ENCODE measurements at places on chromosomes 3 and 15.

GRCh38 chr3:47337656-47338055 is 43.2 kb upstream of the PTPN23 start:
- no peak for DNase-seq

- DNase-seq = no peak
Observed at GRCh38 chr3:193942516-193943055, 193.4 kb upstream of the HES1 start.

DNA sequence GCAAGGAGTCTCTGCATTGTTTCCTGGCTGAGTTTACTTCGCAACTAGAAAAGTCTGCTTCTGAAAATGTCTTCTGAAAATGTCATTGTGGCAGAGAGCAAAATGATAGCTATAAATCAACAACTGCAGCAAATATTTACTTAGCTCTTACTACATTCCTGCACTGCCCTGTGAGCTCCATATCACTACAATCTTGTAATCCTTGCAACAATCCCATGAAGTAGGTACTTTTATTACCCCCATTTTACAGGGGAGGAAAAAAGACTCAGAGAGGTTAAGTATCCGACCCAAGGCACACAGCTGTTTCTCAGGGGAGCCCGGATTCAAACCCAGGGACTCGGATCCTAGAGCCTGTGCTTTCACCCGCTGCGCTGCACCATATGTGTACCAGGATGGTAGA is 34.2 kb upstream of the SPTBN5 start:
- no peak for DNase-seq

GRCh38 chr3:11145888-11146287 is 8.4 kb upstream of the HRH1 start:
- DNase-seq = no peak

DNA sequence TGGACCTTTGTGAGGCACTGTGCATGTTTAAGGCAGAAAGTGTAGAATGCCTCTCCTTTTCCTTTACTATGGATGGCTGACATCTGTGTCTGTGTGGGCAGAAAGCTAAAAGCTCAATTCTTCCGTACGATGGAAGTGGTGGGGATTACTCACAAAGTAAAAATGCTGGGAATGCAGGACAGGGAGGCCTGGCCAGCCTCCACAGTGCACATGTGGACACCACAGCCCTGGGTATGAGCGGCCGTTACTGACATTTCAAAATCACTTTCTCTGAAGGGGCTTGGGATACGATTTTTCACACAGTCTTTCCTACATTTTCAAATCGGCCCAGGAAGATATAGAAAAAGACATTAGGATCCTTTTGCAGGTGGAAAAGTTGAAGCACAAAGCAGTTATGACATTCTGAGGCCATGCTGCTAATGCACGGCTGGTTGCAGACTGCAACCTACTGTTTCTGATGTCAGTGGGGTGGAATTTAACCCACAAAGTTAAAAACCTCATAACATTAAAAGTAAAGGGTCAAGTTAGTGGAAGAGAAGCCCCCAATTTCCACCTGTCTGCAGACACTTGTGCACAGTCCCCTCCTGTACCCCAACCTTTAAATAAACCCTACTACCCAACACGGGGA is 27.9 kb downstream of the EHD4 start:
- DNase-seq = no peak

- no peak for DNase-seq
Observed at GRCh38 chr3:127673191-127674100, 694 bp downstream of the ABTB1 start.

GRCh38 chr15:38545179-38545578 is 19.4 kb downstream of the RASGRP1 start:
- no peak for DNase-seq

GRCh38 chr3:17747174-17747889 is 4.9 kb upstream of the TBC1D5 start:
- DNase-seq = no peak

DNA sequence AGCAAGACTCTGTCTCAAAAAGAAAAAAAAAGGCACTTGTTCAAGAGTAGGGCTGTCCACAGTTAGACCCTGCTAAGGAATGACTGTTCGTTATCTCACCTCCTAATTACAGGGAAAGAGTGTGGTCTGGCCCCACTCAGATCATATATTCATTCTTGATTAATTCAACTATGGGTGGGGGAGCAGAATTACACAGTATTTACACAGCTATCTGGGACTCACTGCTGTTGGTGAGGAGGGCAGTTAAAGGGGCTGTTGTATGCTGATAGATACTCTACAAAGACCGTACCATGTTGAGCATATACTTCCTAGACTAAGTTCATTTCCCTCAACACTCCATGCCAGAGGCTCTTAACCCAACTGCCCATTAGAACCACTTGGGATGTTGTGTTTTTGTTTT is 3.8 kb upstream of the ZNF620 start:
- no peak for DNase-seq

DNA sequence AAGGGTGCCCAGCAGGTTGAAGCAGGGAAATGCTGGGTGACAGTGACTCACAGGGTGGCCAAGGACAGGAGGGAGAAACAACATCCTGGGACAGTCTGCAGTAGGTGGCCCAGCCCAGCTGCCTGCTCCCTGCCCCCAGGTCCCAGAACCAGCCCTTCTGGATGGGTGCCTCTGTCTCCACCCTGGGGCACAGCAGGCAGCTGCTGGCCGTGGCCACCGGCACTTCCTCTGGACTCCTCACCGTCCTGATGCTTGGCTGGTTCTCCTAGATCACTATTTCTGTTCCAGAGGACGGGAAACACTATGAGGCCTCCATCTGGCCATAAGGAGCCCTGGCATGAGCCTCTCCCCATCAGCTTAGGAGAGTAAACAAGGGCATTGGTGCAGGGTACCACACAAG is 258.9 kb downstream of the XXYLT1 start:
- no peak for DNase-seq

DNA sequence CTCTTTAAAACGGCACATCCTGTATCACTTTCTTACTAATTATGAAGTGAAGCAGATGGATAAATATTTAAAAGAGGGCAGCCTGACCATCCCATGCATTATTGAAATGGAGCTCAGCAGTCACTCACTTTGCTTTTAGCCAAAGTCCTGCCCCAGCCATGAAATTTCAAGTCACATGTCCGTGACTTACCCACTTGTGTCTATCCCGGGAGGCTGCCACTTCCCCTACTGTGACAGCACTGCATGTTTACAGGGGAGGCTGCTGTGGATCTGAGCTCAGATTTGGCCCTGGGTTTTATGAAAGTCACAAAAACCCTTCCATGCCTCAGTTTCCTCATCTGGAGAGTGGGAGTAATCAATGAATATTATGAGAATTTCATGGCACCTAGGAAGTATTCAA is 17.9 kb upstream of the LRRK1 start:
- DNase-seq = no peak

GRCh38 chr15:74598126-74598842 is 17.4 kb upstream of the CLK3 start:
- peak; percentile 78 for DNase-seq

GRCh38 chr3:197953881-197954280 is 3.9 kb downstream of the RPL35A start:
- DNase-seq = no peak

DNA sequence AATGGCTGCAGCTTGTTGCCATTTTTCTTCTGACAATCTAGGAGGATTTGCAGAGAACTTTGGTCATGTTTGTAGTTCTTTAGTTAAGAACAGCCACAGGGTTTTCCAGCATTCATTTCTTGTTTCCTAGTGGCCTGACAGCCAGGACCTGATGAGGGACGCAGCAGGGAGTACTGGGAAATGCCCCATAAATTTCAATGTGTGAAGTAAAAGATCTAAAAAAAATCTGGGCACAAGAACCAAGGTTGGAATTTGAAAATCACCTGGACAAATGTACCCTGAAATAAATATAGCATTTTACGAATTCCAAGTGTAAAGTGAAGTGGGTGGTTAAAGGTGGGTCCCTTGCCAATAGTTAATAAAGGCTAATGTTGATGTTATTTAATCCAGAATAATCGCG is 195.0 kb downstream of the ZIC1 start:
- DNase-seq = no peak

DNA sequence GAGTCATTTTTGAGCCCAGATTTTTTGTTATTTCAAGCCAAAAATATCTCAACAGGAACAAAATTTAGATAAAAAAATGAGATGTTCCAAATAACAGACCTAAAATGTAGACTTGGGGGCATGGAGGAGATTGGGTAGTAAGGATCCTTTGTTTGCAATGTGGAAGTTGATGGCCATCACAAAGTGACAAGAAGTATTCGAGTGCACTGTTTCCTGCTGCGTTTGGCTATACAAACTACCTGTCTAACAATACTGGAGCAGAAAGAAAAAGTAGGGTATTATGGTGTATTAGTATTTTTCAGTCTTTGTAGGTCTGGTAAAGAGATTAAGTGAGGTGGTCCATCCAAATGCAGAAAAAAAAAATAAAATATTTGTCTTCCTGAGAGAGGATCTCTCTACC is 284.2 kb downstream of the C3orf38 start:
- DNase-seq = no peak

- no peak for DNase-seq
Observed at GRCh38 chr3:108079043-108079442, 11.8 kb downstream of the CD47 start.
